ENCODE measurements at places on chromosomes 3 and 15.
A peak's percentile ranks its signal among the peaks of the same experiment; 100 is the strongest.

DNA sequence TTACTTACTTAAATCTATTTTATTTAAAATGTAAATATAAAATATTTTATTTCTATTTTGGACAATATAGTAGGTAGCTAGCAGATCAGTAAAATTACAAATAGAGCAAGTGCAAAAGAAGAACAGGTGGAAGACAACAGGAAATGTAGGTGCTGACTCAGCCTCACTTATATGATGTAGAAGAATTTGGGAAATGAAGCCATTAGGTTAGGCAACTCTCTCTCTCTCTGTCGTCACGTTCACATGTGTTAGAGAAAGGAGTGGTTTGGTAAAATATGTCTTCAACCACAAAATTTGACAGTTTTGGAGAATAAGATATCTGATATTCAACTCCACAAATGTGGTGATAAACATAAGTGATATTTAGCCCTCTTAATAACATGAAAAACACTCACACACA lies 532.5 kb upstream of the KCNMB2 start:
- no peak for DNase-seq

DNA sequence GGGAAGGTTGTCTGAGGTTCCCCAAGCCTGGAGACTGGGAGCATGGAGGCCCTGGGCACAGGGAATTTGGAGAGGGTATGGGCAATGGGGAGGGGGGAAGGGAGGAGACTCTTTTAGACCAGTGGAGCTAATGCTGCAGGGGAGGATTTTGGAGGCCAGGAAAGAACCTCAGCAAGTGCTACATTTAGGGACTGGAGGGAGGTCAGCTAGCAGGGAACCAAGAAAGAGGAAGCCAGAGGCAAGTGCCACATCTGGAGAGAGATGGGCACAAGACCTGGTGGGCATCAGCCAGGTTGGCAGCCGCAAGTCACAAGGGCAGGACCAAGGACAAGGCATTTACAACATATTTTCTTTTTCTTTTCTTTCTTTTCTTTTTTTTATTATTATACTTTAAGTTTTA lies 20.7 kb downstream of the PLEKHO2 start:
- no peak for DNase-seq

DNA sequence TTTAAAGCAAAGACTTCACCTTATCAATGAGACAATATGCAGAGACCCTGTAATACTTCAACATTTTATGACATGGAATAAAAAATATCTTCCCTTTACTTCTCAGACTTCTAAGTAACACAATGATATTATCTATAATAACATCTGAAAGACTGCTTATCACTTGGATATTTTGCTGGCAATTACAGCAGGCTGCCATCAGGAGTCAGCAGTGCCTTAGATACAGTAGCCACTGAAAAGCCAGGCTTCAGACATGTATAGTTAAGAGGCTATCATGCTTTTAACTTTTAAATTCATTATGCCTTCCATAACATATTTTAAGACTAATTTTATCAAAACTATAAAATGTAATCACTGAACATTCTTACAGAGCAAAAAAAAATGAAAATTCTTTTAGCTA lies 227.5 kb downstream of the NEK10 start:
- no peak for DNase-seq

- DNase-seq = peak; percentile 26
Observed at GRCh38 chr3:47005212-47006144, 26.0 kb downstream of the NBEAL2 start.

DNA sequence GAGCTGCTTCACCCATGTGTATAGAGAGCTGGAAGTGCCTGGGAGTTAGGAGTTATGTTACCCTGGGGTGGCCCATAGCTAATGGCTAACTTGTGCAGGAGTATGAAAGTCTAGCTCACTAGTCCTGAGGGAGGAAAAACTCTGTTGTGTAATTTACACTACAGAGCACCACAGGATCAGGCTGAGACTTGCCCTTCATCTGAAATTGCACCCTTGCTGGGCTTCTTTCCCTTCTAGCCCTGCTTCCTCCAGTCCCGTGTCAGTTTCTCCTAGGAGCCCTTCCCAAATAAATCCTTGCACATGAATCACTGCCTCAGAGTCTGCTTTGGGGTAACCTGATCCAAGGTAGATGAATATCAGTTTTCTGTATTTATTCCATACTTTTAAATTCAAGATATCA lies 40.0 kb downstream of the CTXND1 start:
- no peak for DNase-seq

Data from SK-N-SH (cell line).